Kidney capillary endothelial cell (primary cell): ENCODE measurements at places on chromosomes 1 and 21.

DNA sequence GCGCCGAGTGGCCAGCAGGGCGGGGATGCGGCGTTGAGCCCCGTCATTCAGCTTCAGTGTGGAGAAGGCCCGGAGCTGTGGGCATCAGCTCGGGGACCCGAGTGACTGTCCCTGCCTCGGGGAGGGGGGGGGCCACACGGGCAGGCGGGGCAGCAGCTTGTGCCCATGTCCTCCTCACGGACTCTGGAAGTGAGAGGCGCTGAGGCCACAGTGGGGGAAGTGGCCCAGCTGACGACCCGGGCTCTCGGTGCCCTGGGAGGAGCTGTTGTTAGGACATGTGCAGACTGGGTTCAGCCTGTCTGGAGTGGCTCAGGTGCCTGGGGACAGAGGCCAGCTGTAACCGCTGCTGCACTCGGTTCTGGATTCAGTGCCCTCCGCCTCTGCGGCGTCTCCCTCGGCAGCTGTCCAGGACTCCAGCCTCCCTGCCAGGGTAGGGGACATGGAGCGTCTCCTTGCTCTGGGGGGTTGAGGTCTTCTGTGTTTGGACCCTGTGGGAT lies 71.1 kb downstream of the SKI start:
- DNase-seq = no peak

GRCh38 chr1:51214615-51215131 lies 21.4 kb upstream of the RNF11 start:
- DNase-seq = no peak

DNA sequence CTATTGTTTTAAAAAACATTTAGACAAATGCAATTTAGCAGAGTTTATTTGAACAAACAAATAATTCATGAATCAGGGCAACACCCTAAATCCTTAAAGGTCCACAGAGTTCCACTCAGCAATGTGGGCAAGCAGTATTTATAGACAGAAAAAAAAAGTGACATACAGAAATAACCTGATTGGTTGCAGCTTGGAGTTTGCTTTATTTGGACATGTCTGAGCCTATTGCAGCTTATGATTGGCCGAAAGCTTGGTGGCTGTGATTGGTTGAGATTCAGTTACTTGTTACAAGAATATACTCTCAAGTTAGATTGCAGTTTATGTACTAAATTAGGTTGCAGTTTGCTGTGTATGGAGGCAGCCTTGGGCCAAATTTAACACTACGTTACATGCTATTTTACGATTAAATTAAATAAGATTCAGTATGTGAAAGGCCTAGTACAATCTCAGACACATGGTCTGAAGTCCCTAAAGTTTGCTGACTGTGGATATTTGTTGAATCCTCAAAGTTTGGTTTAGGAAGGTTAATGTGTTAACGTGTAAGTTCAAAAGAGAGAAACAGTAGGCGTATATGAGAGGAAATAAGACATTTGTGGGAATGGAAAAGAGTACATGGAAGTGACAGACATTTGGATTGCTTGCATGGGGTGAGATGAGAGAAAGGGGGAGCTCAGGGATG lies 6.9 kb upstream of the CAMSAP2 start:
- DNase-seq = no peak

DNA sequence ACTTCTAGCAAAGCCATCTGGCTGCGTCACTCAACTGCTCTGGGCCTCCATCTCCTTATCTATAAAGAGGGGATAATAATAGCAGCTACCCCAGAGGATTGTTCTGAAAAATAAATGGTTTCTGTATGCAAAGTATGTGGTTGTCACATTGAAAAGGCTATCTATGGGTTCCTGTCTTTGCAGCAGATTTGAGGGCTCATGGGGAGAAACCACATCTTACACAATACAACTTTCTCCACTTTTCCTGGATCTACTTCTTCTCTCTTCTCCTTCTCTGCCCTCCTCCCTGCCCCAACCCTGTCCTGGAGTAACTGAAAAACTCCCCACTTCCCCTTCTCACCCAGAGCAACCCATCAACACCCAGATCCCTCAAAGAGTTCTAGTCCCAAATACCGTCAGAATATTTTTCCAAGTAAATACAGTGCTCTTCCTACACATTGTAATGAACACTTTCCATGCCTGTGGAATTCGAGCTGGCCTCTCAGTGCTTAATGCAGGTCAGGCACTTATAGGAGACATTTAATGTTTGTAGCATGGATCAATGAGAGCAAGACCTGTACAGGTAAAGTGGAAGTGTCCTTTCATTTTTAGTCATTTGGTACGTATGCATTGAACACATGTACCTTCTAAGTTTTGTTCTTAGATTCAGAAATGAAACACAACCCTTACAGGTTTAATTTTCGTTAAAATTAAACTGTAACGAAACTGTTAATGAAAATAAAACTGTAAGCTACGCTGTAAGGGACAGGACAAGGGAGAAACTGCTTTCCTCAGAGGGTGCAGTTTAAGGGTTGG lies 131.9 kb downstream of the AK5 start:
- DNase-seq = no peak

- DNase-seq = no peak
These were observed 54.3 kb upstream of the PCP4 start for GRCh38 chr21:39812983-39813382.

DNA sequence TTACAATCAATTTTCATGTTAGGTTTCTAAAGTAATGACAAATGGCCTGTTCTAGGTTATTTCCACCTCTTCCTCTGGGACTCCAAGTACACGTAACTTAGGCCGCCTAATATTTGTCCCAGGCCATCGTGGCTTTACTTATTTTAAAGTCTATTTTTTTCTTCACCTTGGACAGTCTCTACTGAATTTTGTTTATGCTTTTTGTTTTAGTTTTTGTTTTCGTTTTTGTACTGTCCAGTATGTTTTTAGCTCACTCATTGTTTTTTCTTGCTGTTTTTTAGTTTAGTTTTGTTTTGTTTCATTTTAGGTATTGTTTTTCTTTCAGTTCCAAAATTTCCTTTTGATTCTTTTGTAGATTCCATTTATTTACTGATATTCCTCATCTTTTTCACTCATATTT lies 187.7 kb upstream of the RNPC3 start:
- no peak for DNase-seq

DNA sequence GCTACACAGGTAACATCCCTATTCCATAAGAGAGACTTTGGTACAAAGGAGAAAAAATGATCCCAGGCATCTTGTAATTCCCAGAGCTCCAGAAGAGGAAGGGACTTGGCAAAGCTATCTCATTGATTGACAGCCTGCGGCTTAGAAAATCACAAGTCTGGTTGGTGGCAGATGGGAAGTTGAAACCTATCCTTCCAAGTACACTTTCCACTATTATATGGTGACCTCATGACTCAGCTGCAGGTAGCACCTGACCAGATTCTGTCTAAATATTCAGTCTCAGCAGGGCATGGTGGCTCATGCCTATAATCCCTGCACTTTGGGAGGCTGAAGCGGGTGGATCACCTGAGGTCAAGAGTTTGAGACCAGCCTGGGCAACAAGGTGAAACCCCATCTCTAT lies 89.9 kb downstream of the TIAM1 start:
- no peak for DNase-seq

- DNase-seq = no peak
These were observed 704.9 kb upstream of the CHRM3 start for GRCh38 chr1:238681451-238681850.

GRCh38 chr1:230264342-230264741 lies 161.8 kb downstream of the PGBD5 start:
- no peak for DNase-seq

DNA sequence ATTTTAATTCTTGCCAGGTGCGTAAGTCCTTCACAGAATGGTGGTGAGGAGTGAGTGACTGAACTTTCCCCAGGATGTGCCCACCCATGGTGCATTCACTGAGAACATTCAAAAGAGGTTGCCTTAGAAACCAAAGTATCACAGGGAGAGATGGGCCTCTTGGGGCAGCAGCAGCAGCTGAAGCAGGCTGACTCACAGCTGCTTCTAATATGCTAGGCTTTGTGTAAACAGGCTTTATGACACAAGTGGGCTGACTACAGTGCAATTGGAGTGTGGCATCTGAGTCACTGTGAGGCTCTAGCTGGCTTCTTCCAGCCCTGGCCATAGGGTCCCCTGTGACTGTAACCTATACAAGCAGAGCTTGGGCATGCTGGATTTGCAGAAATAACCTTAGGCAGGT lies 12.6 kb downstream of the PIGP start:
- DNase-seq = peak; percentile 77

DNA sequence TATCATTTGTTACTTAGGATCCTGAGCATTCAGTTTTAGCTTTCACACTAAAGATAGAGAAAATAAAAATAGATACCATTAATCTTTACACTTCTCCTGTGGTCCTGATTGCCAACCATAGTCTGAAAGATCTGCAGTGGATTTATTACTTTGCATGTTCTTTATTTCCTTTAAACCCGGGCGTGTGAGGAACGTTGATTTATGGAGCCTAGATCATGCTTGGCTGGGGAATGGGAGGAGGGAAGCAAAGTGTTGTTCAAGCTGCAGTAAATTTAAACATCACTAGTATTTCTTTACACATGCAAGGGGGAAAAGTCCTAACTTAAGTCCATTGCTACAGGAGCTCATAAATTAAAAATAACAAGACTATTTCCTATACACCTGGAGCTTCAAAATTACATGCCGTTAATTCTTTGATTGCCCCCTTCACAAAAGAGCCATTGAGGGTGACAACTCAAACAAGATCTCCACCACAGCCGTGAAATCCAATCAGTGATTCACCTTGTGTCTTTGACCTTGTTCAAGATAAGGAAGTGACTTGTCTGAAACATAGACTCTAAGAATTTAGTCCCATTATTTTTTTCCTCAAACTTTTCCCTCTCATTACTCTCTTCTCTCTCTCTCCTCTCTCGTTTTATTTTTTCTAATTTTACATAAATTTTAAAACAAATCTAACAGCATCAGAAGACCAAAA lies 282.7 kb downstream of the KIF26B start:
- no peak for DNase-seq

- DNase-seq = no peak
These were observed 3.0 kb downstream of the PRRC2C start for GRCh38 chr1:171488190-171488929.

- no peak for DNase-seq
These were observed 43.6 kb downstream of the RAP1GAP start for GRCh38 chr1:21625390-21626190.

DNA sequence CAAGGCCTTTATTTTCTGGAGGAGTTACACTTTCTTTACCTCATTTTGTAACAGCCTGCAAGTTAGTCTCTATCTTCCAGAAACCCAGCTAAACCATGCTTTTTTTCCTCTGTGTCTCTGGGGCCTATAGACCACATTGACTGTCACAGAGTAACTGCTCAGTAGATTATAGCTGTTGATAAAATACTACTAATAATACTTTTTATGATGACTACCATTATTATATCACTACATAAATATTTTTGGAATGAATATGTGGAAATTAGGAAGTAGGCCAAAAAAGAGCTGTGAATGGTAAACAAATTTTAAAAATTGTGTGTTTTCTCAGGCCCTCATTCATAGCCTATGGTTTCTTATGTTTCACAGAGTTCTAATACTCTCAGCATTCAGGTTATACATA lies 233.1 kb upstream of the USP24 start:
- no peak for DNase-seq

DNA sequence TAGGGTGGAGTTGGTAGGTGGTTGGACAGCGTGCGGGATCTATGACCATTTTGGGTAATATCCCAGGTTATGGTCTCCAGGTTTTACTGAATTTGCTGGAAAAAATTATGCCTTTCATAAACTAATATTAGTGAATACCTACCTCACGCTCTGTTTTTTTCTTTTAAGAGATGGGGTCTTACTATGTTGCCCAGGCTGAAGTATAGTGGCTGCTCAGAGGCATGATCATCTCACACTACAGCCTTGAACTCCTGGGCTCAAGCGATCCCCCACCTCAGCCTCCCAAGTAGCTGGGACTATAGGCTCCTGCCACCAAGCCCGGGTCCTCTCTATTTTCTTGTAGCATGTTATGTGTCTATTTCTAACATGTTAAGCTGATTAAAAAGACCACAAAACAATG lies 100.2 kb downstream of the RHOU start:
- DNase-seq = no peak

DNA sequence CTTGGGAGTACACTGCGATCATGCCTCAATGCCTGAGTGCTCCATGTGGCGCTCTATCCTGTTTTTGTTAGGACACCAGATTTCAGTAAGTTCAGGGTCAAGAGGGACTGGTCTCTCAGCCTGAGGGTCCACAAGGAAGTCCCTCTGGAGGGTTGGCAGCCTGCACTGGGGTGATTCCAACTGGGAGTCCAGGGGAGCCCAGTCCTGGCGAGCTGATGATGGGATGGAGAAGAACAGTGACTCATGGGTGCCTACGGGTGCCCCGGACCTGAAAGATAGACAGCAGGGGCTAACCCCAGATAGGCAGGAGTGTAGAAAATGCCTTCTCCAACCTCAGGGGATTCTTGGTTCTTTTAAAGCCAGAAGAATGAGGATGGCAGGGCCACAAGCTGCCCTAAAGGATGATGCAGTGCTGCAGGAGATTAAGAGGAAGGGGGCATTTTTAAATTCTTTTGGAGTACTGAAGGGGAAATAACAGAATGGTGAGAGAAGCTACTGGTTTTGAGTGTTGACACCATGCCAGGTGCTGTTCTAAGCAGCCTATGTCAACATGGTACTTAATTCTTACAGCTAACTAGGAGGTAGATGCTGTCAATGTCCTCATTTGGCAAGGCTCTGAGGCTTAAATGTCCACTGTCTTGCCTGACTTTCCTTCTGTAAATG lies 68.4 kb upstream of the TLR5 start:
- DNase-seq = no peak

DNA sequence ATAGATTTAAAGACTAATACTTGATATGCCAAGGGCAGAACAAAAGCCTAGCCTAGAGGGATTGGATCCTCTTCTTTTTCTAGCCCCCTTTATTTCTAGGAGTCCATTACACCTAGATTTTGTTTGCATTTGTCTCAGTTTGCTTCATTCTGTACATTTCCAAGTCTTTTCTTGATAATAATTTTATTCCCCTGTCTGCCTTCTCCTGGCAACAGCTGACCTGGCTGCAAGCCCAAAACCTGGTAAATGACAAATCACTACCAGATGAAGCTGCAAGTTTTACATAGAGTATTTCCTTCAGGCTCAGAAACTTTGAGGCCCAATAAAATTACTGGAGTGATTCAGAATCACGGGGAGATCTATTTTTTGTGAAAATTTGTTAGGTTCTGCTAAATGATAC lies 36.5 kb upstream of the LHX8 start:
- no peak for DNase-seq

- no peak for DNase-seq
These were observed 6.4 kb upstream of the MYBPHL start for GRCh38 chr1:109312978-109313775.

GRCh38 chr1:69766431-69767180 lies 198.9 kb downstream of the LRRC7 start:
- DNase-seq = no peak

GRCh38 chr1:244029124-244029523 lies 22.0 kb upstream of the ZBTB18 start:
- no peak for DNase-seq

- DNase-seq = no peak
These were observed 25.6 kb upstream of the DMBX1 start for GRCh38 chr1:46464013-46464548.

GRCh38 chr1:97551113-97551512 lies 369.7 kb downstream of the DPYD start:
- DNase-seq = no peak
